ENCODE measurements at places on chromosomes 3 and 15.

GRCh38 chr15:28955160-28955992 is 69.6 kb downstream of the APBA2 start:
- no peak for DNase-seq

GRCh38 chr3:34248352-34248751 is 449.9 kb downstream of the PDCD6IP start:
- DNase-seq = no peak

DNA sequence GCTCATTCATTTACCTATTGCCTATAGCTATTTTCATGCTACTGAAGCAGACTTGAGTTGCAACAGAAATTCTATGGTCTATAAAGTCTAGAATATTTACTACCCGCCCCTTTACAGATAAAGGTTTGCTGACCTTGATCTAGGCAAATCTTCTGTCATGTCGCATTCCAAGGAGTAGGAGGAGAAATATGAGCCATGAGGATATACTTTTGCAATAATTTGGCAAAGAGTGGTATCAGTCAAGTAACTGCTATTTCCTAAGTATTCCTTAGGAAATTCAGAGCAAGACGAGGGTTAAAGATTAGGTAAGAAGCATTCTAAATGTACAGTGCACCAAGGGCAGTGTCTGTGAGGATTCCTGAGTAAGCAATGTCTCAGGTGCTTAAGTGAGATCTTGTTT is 121.0 kb upstream of the NUDT16 start:
- DNase-seq = no peak

- DNase-seq = no peak
Measured at GRCh38 chr15:71800835-71801745, 9.3 kb upstream of the NR2E3 start.

- DNase-seq = peak; percentile 40
Measured at GRCh38 chr3:129650256-129650872, 43.9 kb upstream of the PLXND1 start.

- no peak for DNase-seq
Measured at GRCh38 chr15:67134067-67134838, 68.9 kb downstream of the SMAD3 start.

DNA sequence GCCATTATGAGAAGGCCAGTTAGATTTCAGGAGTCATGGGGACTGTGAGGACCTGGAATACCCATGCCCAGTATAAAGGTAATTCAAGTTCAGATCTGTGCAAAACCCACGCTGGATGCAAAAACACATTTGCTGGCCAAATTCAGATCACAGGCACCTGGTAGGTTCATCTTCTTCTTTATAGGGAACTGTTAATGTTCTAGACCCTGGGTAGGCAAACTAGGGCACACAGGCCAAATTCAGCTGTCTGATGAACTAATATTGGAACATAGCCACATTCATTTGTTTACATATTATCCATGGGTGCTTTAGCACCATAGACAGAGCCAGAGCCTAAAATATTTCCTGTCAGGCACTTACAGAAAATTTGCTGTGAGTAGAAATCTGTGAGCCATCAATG is 241.4 kb downstream of the PTPRG start:
- DNase-seq = no peak

DNA sequence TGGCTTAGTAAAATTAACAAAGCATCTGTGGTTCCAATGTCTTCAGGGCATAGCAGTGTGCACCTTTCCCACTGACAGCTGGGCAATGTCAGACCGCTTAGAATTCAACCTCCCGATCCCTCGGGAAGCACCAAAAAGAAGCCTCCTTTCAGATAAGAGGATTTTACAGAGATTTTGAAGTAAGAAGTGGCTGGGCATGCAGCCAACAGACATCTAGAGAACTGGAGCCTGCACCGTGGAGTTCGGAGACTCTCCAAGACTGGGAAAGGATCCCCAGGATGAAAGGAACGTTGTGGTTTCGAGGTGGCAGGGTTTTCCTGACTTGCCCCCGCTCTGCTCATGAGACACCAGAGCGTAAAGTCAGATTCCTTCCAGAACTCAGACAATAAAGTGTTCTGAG is 5.3 kb downstream of the FAM174B start:
- DNase-seq = no peak

GRCh38 chr3:184261854-184262763 is 756 bp upstream of the CAMK2N2 start:
- no peak for DNase-seq

DNA sequence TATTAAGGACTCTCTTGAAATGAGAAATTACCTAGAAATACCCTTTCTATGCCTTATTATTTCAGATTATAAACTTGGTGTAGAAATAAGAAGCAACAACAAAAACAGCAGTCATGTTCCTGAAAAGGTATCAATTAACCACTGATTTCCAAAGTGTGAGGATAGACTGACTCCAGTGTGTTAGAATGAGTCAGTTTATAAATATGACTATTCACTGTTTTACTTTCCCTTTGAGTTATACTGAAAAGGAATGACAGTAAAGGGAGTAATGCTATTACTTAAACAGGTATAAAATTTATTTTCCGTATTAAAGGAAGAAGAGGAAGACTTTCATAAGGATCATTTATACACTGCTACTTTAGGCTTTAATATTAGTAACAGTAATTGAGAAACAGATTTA is 12.9 kb downstream of the GMNC start:
- no peak for DNase-seq

DNA sequence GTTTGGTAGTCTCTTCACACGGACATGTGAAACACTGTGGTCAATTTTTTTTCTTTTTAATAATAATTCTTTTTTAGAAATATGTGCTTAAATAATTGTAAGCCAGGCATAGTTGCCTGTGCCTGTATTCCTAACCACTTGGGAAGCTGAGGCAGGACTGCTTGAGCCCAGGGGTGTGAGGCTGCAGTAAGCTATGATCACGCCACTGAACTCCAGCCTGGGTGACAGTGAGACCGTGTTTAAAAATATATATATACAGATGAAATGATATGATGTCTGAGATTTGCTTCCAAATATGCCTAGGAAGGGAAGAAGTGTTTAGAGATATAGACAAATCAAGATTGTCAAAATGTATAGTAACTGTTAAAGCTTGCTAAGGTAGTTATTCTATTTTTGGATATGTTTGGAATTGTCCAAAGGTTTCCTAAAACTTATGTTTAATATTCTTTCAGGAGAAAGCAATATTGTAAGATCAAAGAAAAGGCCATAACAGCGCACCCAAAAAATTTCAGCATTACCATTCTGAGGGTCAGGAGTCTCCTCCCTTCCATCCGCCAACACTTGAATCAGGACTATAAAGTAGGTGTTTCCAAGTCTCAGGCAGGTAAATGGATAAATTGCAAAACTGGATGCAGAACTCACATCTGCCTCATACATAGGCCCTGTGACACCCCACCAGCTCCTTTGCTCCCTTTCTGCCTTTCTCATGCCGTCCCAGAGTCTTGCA is 532 bp upstream of the SELENOT start:
- DNase-seq = no peak

- no peak for DNase-seq
Measured at GRCh38 chr3:157502916-157503595, at the start of gene VEPH1. Gene VEPH1, minus strand, starts transcription at chr3:157503416. Its CDS starts 8,067 bp downstream, at chr3:157495349.

Data from GM04503 (cell line).